ENCODE measurements at places on chromosomes 11 and 22. TPM values are rescaled to one million over a fixed set of nuclear protein-coding genes. Genes with fewer than 3 reads are reported as not detected.

DNA sequence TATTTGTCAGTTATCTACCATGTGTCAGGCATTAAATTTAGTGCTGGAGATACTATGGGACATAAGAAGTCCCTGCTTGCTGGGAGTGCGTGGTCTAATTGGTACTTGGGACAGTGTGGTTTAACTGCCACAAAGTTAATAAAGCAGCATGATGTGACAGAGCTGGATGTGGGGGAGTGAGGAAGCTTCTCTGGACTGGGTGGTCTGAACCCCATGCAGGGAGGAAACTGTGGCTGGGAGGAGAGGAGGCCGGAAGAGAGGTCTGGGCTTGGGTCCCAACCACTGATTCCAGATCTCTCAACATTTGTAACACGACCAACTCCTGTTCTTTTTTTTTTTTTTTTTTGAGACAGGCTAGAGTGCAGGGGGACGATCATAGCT is 37.1 kb downstream of the ST3GAL4 start:
- no peak overlapping the region for H3K4me3 ChIP-seq
- H3K27me3 ChIP-seq = no peaks in the 10 kb centered on the region

DNA sequence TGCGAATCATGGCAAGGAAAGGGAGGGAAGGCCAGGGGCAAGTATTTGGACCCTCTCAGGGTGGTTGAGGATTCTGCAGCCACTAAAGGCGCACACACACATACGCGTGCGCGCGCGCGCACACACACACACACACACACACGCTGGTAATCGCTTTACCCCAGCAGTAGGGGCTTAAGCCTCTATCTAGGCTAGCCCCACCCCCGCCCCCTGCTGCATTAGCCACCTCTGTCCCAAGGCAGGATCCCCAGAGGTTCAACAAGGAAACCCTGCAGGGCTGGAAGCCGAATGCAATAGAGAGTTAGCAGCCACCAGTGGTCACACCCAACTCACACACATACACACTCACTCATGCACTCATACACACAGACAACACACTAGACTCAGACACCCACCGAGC is 28.6 kb upstream of the ELFN2 start:
- H3K4me3 ChIP-seq = no peak overlapping the region
- H3K4me1 ChIP-seq = no peaks in the 10 kb centered on the region
- no peak for DNase-seq
- H3K36me3 ChIP-seq = no peaks in the 10 kb centered on the region
- H3K27me3 ChIP-seq = peaks cover 50% of the 10 kb centered on the region

GRCh38 chr11:124633355-124633754 is 10.7 kb downstream of the TBRG1 start:
- no peak for DNase-seq
- no peaks in the 10 kb centered on the region for H3K27me3 ChIP-seq
- no peak overlapping the region for H3K27ac ChIP-seq

DNA sequence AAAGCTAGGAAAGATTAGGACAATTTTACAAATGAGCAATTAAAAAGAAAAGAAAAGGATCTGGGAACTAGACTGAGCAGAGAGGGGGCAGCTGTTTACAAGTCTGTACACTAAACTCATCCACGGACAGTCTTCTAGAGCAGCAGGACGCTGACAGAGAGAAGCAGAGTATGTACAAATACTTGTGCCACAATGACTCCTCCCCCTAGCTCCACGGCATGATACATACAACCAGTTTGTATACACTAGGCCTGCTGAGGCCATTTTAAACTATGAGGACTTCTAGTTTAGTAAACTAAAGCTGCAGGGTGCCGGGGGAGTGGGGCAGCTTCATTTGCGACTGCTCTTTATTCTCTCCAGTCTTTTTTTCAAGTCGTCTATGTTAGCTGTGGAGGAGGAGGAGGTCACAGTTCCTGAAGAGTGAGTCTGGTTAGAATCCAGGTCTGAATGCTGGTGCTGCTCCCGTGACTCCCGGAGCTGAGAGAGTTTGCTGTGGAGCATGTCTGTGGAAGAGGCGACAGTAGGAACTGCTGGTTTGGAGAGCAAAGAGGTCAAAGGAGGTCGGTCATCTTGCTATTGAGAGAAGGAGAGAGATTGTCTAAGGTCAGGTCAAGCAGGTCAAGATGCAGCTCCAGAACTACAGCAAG is 24.8 kb downstream of the F2 start:
- H3K27me3 ChIP-seq = no peaks in the 10 kb centered on the region
- H3K36me3 ChIP-seq = peaks cover 6% of the 10 kb centered on the region
- no peak overlapping the region for H3K4me3 ChIP-seq
- H3K4me1 ChIP-seq = no peaks in the 10 kb centered on the region
- H3K27ac ChIP-seq = no peak overlapping the region
- no peak for DNase-seq

GRCh38 chr11:47523490-47524225 is 29.3 kb downstream of the CELF1 start:
- H3K4me3 ChIP-seq = no peak overlapping the region
- no peaks in the 10 kb centered on the region for H3K36me3 ChIP-seq
- H3K27me3 ChIP-seq = no peaks in the 10 kb centered on the region

DNA sequence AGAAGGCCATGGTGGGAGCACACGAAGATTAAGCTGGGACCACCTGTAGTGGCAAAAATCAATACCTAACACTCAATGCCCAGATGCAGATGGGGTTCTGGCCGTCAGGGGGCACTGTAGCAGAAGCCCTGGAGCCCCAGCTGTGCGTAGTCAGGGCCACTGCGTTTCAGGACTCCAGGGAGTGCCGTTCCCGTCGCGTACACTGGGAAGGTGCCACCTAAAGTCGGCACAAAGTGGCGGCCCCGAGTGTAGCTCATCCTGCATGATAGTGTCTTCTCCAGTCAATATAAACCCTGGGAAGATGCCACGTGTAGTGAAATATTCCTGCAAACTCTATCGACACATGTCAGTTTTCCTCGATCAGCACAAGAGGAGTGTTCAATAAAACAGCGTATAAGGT is 123.8 kb upstream of the NTM start:
- H3K27ac ChIP-seq = no peak overlapping the region
- H3K4me1 ChIP-seq = no peaks in the 10 kb centered on the region
- H3K27me3 ChIP-seq = peaks cover 8% of the 10 kb centered on the region

GRCh38 chr11:116703421-116703820 is 69.4 kb downstream of the BUD13 start:
- H3K27me3 ChIP-seq = peaks cover 17% of the 10 kb centered on the region
- no peaks in the 10 kb centered on the region for H3K36me3 ChIP-seq
- no peak for DNase-seq
- no peaks in the 10 kb centered on the region for H3K4me1 ChIP-seq

GRCh38 chr11:110374921-110375320 is 54.8 kb upstream of the FDX1 start:
- no peak overlapping the region for H3K27ac ChIP-seq
- no peaks in the 10 kb centered on the region for H3K27me3 ChIP-seq
- H3K4me3 ChIP-seq = no peak overlapping the region
- peaks cover 14% of the 10 kb centered on the region for H3K4me1 ChIP-seq

DNA sequence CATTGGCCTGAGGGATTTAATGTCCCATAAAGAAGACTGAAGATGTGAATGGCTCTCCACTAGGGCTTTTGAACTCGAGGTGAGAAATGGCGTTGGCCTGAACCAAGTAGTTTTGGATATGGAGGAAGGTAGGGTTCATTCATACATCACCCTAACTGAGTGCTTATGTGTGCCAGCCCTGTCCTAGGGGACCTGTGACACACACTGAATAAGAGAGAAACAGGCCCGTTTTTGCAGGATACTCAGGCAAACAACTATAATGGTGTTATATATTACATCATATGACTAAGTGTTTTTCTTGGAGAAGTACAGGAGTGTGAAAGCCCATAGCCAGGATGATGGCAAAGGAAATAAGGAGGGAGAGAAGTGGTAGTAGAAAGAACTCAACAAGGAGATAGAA is 368.1 kb downstream of the TMEM135 start:
- no peak for DNase-seq
- H3K27me3 ChIP-seq = no peaks in the 10 kb centered on the region
- no peak overlapping the region for H3K4me3 ChIP-seq
- H3K36me3 ChIP-seq = no peaks in the 10 kb centered on the region
- H3K4me1 ChIP-seq = no peaks in the 10 kb centered on the region
- no peak overlapping the region for H3K27ac ChIP-seq

DNA sequence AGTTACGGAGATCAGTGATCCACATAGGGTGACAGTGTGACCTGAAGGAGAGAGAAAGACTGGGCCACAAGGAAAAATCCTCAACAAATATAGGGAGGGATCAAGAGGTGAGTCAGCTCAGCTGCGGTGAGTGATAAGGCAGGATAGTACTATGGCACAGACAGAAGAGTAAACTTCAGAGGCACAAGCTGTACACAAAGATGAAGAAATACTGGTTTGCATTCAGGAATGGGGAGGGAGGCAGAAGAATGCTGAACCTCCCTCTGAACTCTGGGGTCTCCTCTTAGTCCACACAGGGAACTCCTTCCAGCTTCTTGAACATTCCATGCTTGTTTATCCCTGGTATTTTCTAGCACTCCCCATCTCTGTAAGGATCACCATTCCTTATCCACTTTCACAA is 162.7 kb downstream of the BARX2 start:
- no peak for DNase-seq
- no peaks in the 10 kb centered on the region for H3K27me3 ChIP-seq
- H3K27ac ChIP-seq = no peak overlapping the region
- no peaks in the 10 kb centered on the region for H3K36me3 ChIP-seq
- no peaks in the 10 kb centered on the region for H3K4me1 ChIP-seq
- H3K4me3 ChIP-seq = no peak overlapping the region

DNA sequence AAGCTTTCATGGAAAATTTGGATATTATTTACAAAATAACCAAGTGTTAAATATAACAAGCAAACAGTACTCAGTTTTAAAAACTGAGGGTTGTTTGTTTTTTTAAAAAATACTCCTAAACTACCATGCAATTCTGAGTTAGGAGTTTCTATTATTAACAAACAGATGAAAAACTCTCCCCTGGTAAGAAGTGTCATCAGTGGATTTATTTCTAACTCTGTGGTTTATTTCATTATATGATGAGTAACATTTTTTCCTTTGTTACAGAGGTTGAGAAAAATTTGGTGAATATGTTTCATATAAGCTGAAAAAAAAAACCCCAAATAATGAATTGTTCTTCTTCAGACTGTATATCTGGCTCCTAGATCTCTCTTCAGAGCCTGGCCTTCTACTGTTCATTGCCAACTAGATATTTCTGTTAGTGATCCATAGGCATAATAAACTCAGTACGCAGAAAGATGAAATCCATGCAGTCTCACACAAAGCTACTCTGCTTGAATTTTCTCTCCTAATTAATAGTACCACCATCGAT is 29.4 kb upstream of the PDE3B start:
- no peak overlapping the region for H3K4me3 ChIP-seq
- no peaks in the 10 kb centered on the region for H3K27me3 ChIP-seq
- DNase-seq = no peak

DNA sequence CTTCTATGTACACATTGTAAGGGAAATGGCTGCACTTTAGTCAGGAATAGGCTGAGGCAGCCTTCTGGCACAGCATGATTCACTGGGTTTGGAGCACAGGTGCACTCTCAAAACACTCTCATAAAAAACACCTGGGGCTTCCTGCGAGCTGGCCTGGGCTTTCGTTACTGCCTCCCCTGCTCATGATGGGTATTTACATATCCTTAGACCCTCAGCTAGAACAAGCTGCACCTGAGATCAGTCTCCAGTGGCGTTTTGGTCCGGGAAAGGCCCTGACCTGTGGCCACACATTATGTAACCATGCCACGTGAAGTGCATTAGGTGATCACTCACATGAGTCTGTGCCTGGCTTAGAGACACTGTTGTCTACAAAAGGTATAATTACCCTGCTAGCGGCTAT is 321.7 kb downstream of the TMEM135 start:
- H3K27ac ChIP-seq = no peak overlapping the region
- no peak for DNase-seq
- no peaks in the 10 kb centered on the region for H3K27me3 ChIP-seq

The OR52I1 gene
- total RNA-seq = not detected

The DGCR2 gene
- 58.0 TPM for total RNA-seq

The DEFB131B gene
- total RNA-seq = not detected

The EMID1 gene
- total RNA-seq = 1.5 TPM

The TMEM45B gene
- total RNA-seq = not detected

The CASP5 gene
- not detected for total RNA-seq

The ABCG4 gene
- under 0.01 TPM for total RNA-seq

The ART1 gene
- 2.4 TPM for total RNA-seq

Measured in tibial nerve (tissue), 4 donors.